ENCODE measurements at places on chromosomes 1 and 21. TPM values are rescaled to one million over a fixed set of nuclear protein-coding genes. Genes with fewer than 3 reads are reported as not detected.

The CNKSR1 gene
- total RNA-seq, result 3.4 TPM

The PIGR gene
- not detected for total RNA-seq

DNA sequence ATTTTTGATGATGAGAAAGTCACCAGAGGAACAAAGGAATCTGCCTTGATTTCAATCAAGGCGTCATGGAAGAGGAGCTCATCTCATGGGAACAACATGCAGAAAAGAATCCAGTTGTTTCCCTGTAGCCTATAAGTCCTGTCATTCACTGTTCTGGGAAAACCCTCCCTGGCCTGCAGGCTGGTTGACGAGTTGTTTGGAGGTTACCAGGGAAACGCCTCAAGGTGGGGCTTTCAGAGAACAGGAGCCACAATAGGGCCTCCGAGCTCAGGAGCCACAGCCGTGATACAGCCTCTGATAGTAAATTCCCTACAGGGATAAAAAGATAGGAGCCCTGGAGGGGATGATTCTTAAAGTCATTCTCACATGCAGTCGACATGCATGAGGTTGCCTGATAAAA, 135.2 kb downstream of the PSMG1 start:
- no peak for DNase-seq

GRCh38 chr1:154577346-154578057, 9.9 kb downstream of the CHRNB2 start:
- no peak for DNase-seq

- DNase-seq, result no peak
These were observed 21.5 kb downstream of the ABCB10 start for GRCh38 chr1:229536982-229537381.

Measured in activated T-helper 2 cell treated with anti-CD3 and anti-CD28 coated beads, Interferon-gamma antibody, Interleukin-2, Interleukin-4, amounts not matched to agents 10 μg/mL and 5 μg/mL and 100 μg/mL, durations not matched to agents 14 hours and 24 hours and 36 hours (primary cell).